ENCODE measurements at places on chromosomes 2 and 18.

GRCh38 chr18:41681138-41681880 lies 273.7 kb upstream of the PIK3C3 start:
- DNase-seq = peak; percentile 11

DNA sequence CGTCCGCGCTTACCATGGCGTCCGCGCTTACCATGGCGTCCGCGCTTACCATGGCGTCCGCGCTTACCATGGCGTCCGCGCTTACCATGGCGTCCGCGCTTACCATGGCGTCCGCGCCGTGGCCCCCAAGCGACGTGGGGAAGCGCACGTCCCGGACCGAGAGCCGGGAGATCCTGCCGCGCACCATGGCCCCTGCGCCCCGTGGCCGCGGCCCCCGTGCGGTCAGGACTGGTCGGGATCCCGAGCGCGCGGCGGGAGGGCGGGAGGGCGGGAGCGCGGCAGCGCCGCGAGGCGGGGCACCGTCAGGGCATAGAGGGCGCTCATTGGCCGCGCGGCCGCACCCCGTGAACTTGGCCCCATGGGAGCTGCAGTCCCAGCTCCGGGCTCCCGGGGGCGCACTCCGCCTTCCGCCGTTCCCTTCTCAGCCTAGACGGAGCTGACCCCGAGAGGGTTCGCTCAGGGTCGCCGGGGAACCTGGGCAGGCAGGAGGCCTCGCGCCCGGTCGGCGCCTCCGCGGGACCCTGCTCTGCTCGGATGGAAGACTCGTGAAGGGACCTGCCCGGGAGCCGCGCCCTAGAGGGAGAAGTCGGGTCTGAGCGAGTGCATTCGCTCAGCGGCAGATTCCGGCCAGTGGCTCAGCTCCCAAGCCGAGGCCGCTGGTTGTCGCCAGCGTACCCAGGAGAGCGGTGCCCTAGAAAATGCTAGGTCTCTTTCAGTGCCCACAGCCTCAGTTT lies at the start of gene ENOSF1:
TSS of gene ENOSF1 (minus strand) at position 230 of the 734 bp plus-strand sequence. CDS start at position 187, 43 bp downstream.
- peak; percentile 89 for DNase-seq

- DNase-seq = no peak
These were observed 63.0 kb upstream of the TNFRSF11A start for GRCh38 chr18:62262061-62262460.

GRCh38 chr2:122145856-122146255 lies 390.4 kb downstream of the TSN start:
- no peak for DNase-seq
